ENCODE measurements at places on chromosomes 5 and 9.

DNA sequence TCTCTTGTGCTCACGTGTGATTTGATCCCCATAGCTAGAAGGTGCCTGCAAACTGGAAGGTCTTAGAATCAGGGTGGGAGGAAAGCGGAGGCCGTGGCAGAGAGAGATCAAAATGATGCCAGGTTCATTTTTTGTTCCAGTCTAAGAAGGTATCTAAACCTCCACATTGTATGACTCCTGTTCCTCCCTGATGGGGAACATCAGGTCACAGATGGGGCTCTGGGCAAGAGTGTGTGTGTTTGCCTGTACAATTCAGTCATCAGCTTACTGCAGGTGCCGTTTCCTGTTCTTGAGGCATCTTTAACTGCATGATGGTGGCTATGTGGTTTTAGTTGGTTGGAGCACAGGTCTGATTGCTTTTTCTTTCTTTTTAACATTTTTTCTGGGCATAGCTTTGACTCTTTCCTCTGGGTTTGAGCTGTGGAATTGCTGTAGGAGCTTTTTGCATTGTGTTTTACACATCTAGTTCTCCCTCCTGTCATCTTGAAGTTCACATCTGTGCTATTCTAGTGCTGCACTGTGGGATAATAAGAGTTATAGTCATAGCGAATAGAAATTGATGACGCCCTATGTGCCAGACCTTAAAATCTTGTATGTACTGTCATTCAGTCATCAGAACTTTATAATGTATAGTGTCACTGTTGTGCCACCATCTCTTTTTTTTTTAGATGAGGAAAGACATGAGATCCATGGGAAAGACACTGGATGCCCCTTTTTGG lies 30.8 kb downstream of the ARHGAP26 start:
- no peak for DNase-seq

- DNase-seq, result no peak
Measured at GRCh38 chr5:14364096-14364495, 217.5 kb upstream of the OTULINL start.

- no peak for DNase-seq
Measured at GRCh38 chr9:107422189-107423185, 67.1 kb downstream of the KLF4 start.

- peak; percentile 37 for DNase-seq
Measured at GRCh38 chr9:128733256-128733655, 9.3 kb upstream of the ZDHHC12 start.

DNA sequence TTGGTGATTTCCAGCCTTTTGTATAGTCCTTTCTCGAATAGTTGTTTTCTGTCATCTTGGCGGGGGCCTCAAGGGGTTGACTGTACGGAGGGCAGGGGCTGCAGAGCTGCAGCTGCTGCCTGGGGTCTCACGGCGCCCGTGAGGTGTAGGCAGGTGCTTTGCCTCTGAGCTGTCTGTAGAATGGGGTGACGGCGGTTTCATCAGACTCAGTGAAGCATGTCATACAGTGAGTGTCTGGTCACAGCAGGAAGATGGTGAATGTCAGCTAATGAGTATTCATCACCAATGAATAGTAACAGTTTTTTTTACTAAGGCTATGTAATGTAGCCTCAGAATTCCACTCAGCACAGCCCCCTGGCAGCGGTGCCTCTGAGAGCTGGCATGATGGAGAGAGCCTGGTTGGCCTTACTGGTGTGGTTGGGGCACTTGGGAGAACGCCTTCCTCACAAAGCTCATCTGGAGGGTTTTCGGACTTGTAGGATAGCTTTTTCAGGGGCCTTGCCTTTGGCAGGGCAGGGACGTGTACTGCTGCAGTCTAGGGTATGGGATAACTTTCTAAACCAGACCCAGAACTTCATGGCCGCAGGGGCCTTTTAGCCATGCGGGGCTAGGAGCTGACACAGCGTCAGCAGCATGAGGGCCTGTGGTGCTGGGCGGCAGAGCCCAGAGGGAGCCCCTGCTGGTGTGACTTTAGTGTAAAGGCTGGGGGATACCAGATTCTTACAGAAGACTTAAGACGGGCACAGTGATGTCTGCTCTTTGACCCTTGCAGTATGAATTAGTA lies 15.0 kb downstream of the TENT4A start:
- DNase-seq, result no peak

- DNase-seq, result no peak
Measured at GRCh38 chr9:78590068-78590467, 293.1 kb downstream of the PSAT1 start.

DNA sequence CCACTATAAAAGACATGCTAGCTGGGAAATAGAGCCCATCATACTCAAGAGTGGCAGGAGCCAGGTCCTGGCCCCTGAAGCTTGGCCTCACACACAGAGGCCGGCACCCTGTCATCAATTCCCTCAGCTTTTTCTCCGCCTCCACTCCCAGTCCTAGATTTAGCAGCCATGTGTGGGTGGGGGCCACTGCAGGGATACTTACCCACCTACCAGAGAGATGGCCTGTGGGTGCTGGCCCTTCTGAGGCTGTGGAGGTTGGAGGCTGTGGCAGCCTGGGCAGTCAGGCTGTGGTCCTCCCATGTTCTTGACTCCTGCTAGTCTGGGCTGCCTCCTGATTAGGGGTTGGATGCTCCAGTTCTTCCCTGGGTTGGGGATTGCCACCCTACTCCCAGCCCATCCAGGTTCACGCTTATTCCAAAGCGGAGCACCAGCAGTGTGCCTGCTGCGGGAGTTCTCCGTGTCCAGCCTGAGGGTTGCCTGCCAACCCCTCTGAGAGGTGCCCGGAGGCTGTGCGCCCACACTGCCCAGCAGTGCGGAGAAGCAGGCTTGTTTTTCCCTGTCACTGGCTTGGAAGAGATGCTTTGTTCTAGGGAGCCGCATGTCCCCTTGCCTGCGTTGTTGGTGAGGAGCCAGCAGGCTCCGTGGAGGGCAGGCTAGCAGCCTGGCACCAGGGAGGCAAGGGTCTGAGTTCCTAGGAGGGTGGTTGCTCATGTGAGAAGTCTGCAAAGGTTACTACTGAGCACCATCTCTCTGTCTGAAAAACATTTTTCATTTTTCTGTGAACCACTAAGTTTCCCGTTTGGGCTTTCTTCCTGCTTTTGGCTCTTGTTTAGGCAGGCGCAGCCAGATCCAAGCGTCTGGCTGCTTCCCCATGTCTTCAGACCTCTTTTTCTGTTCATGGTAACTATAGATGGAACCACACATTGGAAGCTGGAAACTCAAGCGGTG lies 7.5 kb downstream of the SLC22A5 start:
- no peak for DNase-seq

GRCh38 chr9:13967438-13967837 lies 346.5 kb downstream of the NFIB start:
- no peak for DNase-seq

- no peak for DNase-seq
Measured at GRCh38 chr9:98795295-98795955, 930 bp downstream of the ANKS6 start.

- DNase-seq, result no peak
Measured at GRCh38 chr5:94674490-94675382, 56.3 kb downstream of the SLF1 start.

- no peak for DNase-seq
Measured at GRCh38 chr5:67160272-67160671, 36.3 kb downstream of the CD180 start.

DNA sequence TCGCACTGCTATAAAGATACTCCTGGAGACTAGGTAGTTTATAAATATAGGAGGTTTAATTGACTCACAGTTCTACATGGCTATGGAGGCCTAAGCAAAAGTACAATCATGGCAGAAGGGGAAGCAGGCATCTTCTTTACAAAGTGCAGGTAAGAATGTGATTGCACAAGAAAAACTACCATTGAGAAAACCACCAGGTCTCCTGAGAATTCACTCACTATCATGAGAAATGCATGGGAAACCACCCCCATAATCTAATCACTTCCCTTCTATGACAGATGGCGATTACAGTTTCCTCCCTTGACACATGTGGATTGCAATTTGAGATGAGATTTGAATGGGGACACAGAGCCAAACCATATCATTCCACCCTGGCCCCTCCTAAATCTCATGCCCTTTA lies 121.2 kb upstream of the ST8SIA4 start:
- DNase-seq, result no peak

DNA sequence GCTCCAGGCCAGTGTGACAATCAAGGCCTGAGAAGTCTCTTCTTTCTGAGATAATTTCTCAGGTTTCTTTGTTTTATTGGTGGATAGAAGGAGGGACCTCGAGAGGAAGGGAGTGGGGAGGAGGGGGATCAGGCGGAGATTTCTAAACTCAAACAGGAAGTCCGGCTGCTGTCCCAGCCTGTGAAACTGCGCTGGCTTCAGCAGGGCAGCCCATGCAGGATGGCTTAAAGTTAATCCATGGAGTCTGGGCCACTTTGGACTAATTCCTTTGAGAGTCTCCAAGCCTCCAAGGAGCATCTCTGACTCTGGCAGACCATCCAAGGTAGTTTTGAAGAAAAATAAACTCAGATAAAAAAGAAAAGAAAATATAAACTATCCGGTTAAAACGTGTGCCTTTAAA lies 378.5 kb downstream of the MLLT3 start:
- DNase-seq, result no peak

DNA sequence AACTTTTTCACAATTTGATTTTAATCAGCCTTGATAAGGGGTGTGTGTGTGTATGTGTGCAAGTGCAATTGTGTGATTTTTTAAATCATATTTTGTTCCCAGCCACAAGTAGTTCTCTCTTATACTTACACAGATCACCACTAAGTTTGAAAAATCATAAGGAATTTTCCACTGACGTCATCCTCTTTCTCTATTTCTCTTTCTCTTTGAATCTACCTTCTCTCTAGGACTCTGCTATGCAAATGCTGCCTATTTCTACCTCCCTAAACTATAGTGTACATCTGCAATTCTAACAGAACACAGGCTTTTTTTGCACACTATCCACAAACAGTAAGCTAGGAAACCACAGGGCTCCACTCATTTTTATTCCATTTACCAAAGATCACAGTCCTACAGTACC lies 254.6 kb upstream of the CYLC2 start:
- DNase-seq, result no peak

DNA sequence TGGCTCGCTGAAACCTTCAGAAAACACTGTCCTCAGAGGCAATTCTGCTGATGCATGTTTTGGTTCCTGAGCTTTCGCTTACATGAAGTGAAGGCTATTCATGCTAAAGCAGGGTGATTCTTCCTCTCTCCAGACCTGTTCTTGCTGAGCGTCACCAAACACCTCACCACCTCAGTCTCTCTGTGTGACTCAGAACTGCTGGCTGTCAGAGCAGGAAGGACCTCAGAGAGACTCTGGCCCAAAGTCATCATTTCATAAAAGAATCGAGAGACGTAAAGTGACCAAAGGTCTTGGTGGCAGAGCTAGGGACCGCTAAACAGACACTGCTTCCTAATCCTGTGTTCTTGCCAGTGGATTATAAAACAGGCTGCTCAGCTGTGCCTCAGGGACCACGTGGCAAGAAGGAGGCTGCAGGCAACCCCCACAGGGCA lies 73.8 kb downstream of the LHFPL2 start:
- no peak for DNase-seq

- peak; percentile 70 for DNase-seq
Measured at GRCh38 chr9:3698076-3698475, 172.3 kb upstream of the RFX3 start.

- DNase-seq, result no peak
Measured at GRCh38 chr5:62322484-62322883, 16.5 kb downstream of the KIF2A start.

DNA sequence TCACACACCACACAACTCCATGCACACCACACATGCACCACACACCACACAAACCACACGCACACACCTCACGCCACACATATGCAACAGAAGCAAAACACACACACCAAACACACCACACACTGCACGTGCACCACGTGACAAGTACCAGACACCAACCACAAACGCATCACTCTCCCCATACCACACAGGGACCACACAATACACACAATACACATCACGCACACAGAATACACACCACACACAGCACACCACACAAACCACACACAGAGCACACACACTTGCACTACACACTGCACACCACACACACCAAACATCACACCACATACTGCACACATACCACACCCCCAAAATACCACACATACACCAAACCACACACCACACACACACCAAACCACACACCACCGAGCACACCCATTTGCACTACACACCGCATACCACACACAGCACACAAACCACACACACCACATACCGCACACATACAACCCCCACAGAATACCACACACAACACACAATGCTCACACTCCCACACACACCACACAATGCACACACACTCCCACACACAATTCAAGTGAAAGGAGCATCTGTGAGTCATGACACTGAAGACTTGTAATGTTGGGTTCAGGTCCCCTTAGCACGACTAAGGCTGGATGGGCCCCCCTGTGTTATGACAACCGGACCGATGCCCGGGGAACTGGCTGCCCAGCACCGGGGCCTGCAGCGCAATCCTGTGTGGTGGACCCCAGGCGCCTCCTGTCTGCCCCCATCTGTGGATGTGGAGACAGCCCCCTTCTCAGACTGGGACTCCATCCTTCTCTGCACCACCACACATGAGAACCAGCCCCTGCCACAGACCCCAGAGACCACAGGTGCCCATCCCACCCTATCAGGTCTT lies 6.0 kb upstream of the ZDHHC11 start:
- no peak for DNase-seq

DNA sequence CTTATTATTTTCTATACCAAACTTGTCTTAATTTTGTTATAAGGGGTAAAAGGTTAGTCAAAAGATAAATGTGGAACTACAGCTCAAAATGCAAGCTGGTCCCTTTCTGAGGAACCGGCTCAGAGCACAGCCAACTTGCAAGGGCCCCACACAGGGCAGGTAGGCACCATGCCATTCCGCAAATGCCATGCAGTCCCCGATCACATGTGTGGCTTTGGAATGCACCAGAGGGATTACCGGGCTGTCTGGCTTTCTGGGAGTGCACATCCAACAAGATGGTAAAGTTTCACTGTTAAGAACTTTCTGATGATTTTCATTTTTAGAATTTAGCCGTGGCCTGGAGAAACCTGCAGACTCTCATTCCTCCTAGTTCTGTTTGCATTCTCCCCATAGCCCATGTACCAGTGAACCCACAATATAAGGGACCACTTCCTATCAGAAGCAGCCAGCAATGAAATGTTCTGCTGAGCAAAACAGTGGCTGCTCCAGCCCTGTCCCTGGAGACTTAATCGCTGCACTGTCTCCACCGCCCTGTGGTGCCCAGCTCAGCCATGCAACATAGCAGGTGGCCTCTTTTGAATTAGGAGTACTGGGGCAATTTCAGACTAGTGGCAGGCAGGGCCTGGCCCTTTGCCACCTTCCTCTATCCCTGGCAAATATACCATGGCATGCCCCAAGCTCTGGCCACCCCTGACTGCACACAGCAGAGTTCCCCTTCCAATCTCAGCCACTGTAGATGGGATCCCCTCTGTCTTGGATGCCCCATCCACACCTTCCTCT lies 11.4 kb downstream of the SHB start:
- no peak for DNase-seq

GRCh38 chr5:147485046-147485445 lies 24.8 kb downstream of the DPYSL3 start:
- no peak for DNase-seq

- DNase-seq, result no peak
Measured at GRCh38 chr5:81554647-81555046, 160.7 kb upstream of the ACOT12 start.

- DNase-seq, result no peak
Measured at GRCh38 chr5:176625966-176626875, 4.1 kb downstream of the SNCB start.

GRCh38 chr9:89664896-89665329 lies 60.1 kb downstream of the GADD45G start:
- peak; percentile 20 for DNase-seq
